Karpas-422 (cell line): ENCODE measurements at places on chromosomes 5 and 9.

GRCh38 chr9:36772449-36773403 lies 200.0 kb downstream of the MELK start:
- DNase-seq, result peak; percentile 44

DNA sequence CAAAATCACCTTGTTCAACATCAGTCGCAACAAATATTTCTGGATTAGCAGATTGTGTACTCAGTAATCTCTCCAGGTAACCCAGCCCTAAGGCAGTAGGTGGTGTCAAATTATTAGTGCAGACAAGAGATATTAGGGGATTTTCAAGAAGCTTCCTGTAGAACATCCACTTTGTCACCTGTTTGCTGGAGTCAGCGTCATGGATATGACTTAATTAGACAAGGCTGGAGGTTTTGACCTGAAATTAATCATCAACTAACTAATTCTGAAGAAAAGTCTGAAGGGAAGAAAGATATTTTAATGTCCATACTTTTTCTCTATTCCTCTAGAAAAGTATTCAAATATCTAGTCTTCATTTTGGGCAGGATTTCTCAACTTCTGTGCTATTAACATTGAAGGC lies 91.4 kb upstream of the CCDC112 start:
- DNase-seq, result no peak

- DNase-seq, result no peak
Observed at GRCh38 chr5:91464886-91465646, 81.9 kb upstream of the ARRDC3 start.

DNA sequence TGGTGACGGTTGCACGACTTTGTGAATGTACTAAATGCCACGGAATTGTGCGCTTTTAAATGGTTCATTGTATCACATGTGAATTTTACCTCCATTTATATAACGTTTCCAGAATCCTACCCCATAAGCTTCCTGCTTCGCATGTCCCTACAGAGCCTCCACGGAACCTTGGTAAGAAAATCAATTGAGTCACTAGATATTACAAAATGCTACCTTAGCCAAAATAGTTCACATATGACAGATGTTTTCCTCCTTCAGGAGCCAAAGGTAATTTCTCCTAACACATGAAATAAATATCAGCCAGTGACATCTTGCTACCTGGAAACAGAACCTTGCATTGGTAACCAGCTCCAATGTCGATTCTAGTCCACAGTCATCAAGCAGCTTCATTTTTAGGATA lies 125.1 kb downstream of the TTLL11 start:
- DNase-seq, result no peak

DNA sequence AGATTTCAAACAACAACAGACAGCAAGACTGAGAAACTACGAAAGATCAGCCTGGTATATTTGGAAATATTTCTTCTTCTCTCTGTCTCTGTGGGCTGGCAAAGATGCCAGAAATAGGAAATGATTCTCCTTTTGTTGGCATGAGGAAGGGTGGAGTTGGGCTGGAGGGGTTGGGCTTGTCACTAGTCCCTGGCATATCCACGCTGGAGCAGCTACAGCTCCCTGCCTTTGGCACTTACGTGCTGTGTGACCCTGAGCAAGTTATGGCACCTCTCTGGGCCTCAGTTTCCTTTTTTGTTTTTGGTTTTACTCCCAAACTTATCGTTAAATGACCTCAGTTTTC lies 354 bp upstream of the KCNMB1 start:
- DNase-seq, result no peak

- DNase-seq, result no peak
Observed at GRCh38 chr5:64918083-64918482, 149.4 kb downstream of the CWC27 start.

GRCh38 chr5:158514319-158514985 lies 585.3 kb downstream of the EBF1 start:
- DNase-seq, result no peak

DNA sequence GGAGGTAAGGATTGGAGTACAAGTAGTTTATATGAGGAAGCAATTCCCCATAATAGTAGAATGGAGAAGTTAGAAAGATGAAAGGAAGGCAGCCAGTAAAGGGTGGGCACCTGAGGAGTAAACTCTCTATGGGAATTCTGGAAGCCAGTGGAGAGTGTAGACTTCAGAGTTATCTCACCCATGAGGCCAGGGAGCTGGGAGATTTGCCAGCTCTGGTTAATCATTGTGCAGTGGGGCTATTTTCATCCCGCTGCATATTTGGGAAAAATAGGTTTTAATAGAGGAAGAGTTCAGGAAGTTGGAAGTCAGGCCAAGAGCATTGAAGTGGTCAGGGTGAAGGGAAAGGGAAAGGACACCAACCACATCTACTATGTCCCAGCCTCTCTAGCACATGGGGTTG lies 242.3 kb upstream of the BRINP1 start:
- no peak for DNase-seq

GRCh38 chr5:10511741-10512640 lies 51.9 kb upstream of the ANKRD33B start:
- no peak for DNase-seq

DNA sequence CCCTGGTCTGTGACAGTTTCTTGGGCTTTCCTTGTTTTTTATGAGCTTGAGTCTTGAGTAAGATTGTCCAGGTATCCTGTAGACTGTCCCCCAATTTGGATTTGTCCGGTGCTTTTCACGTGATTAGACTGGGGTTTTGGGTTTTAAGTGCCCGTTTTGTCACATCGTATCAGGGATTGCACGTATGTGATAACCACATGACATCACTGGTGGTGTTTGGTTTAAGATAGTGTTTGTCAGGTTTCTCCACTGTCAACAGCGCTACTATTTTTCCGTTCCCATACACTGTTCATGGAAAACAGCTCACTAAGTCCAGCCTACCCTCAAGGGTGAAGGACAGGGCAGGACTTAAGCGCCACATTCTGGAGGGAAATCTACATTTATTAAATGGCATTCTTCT lies 39.7 kb downstream of the LMNB1 start:
- DNase-seq, result no peak

DNA sequence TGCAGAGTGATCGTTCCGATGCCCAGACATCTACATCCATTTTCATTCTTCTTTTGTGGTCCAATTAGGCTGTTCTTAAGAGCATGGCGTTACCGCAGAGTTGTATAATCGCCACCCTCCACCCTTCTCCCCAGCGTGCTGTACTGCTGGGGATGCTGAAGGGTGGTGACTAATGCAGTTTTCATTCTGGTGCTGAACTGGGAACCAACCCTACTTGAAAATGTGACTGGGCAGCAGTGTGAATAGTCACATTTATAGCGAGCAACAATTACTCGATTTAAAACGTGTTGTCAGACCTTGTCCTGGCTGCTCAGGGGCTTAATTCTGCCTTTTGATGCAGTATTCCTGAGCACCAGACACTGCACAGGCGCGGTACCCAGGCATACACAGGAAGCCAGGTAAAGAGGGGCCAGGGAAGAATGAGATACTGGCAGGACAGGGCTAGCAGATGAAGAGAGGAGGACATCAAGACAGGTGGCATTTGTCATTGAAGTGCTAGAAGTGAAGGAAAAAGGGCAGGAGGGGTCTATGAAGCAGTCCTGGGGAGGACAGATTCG lies 719 bp upstream of the ISCA1 start:
- DNase-seq, result no peak

DNA sequence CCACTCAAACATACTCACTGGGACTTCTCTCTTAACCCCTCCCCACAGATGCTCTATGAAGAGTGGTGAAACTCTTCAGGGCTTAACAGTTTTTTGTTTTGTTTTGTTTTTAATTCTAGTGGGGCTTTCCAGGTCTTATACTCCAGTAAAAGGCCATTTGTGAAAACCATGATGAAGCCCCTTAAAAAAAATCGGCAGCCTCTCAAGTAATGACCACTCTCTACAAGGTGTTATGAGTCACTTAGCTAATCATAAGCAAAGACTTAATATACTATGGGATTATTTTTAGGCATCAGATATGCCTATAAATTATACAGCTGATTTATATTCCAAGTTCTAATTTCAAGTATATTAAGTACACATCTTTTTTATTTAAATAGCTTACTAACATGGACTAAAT lies 607.9 kb downstream of the RAB3C start:
- DNase-seq, result no peak

GRCh38 chr5:68149189-68149588 lies 66.4 kb upstream of the PIK3R1 start:
- no peak for DNase-seq

- DNase-seq, result no peak
Observed at GRCh38 chr5:56167519-56167918, 65.6 kb downstream of the ANKRD55 start.

GRCh38 chr5:1413211-1413610 lies 32.0 kb downstream of the SLC6A3 start:
- no peak for DNase-seq

DNA sequence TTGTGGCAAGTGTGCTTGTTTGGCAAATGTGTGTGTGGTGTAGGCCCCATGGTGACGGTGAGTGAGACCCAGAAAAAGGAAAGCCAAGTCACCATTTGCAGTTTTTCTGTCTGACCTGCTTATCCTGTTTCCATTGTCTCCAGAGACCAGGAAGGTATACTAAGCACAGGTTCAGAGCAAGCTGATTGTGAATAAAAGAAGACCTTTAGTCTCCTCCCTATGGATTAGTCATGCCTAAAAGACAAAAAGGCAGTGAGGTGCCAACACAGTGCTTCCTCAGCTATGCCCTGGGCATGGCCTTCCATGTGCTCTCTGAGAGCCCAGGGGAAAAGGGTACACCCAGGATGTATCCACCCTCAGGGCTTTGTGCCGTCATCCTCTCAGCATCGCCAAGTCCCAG lies 49.2 kb upstream of the SHOC1 start:
- no peak for DNase-seq

GRCh38 chr9:100281676-100282387 lies 70.9 kb downstream of the TEX10 start:
- no peak for DNase-seq

DNA sequence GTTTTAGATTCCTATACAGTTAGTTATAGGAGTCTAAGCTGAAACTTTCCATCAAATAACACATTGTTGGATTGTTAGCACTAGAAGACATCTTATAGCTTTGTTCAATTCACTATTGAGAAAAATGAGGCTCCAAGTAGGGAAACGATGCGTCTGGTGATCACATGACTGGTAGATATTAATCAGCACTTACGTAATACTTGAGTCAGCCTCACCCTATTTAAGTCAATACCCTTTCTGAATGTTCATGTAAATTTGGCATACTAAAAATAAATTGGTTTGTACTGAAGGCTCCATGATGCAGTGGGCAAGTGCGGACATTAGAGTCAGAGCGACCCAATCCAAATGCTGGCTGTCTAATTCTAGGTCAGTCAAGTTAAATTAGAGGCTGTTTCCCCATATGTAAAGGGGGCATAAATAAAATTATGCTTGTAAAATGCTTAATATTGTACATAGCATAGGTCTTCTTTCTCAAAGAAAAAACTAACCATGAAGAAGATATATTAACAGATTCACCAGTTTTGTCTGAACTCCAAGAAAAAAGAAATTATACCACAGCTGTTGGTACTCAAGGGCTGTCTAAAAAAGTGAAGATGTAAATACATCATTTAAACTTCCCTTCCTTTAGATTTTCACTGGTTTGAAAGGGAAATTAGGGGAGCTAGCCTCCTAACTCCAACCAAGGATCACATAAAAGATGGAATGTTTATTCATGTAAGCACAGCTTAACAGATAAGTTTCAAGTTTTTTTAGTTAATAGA lies 406.6 kb upstream of the TLE4 start:
- no peak for DNase-seq

GRCh38 chr5:151094030-151094851 lies 13.4 kb upstream of the TNIP1 start:
- DNase-seq, result no peak

DNA sequence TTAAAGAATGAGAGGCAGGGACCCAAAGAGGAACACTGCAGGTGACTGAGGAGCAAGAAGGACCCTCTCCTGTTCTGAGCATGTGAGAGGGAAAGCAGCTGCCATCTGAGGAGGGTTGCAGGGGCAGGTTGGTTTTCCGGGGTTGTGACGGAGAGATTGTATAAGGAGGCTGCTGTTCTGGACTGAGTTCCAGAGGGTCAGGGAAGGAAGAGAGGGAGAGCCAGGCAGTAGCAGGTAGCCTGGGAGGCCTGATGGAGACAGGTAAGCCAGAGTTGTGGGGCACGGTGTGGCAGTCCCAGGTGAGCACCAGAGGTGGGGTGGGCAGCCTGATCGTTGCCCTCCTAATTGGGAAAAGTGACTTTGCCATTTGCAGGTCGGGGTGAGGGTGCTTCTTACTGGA lies 9.8 kb downstream of the CCT5 start:
- DNase-seq, result no peak
